ENCODE measurements at places on chromosomes 4 and X.

DNA sequence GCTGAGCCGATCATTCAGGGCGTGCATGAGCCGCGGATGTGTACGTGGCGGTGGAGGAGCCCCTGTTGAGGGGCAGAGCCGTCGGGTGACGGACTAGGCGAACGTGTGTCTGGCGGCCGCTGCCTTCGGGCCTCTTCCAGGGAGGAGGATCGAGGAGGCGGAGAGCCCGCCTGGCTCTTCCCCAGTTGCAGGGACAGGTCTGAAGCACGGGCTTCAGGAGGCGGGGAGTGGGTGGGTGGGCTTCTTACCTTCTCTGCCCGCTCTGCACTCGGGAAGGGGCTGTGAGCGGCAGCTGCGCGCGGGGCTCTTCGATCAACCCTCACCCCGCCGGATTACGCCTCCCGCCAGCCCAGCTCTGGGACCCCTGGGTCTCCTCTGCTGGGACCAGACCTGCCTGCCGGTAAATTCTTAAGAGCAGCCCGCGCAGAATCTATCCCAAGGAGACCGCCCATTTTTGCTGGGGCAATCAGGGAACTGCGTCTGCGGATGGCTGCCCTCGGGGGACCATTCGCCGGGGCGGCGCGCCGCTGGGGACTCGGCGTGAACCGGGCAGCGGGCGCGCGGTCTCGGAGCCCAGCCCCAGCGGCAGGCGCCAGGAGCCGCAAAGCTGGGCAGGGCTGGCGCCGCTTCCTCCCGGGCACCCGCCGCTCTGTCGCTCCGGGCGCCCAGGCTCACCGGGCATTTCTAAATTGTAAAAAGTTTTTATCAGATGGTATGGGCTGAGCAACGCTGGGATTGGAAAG lies 4.9 kb downstream of the PLAC8 start:
- peak; percentile 66 for DNase-seq

- DNase-seq, result peak; percentile 1
These were observed 2.9 kb downstream of the EDA start for GRCh38 chrX:69618803-69619202.

GRCh38 chr4:12140864-12141263 lies 712.2 kb upstream of the HS3ST1 start:
- DNase-seq, result no peak

- DNase-seq, result no peak
These were observed 25.3 kb upstream of the S100P start for GRCh38 chr4:6668391-6668790.

- no peak for DNase-seq
These were observed 182.3 kb downstream of the INPP4B start for GRCh38 chr4:142663828-142664227.

Measured in CD4-positive, alpha-beta T cell (primary cell).